ENCODE measurements at places on chromosomes 5 and 9.

GRCh38 chr5:153525536-153525935 is 35.1 kb downstream of the GRIA1 start:
- no peak for DNase-seq

GRCh38 chr5:65762234-65762633 is 40.2 kb downstream of the NLN start:
- no peak for DNase-seq

GRCh38 chr9:137757139-137757538 is 120.4 kb upstream of the CACNA1B start:
- DNase-seq, result no peak

GRCh38 chr5:144032375-144032774 is 138.1 kb downstream of the YIPF5 start:
- peak; percentile 15 for DNase-seq

DNA sequence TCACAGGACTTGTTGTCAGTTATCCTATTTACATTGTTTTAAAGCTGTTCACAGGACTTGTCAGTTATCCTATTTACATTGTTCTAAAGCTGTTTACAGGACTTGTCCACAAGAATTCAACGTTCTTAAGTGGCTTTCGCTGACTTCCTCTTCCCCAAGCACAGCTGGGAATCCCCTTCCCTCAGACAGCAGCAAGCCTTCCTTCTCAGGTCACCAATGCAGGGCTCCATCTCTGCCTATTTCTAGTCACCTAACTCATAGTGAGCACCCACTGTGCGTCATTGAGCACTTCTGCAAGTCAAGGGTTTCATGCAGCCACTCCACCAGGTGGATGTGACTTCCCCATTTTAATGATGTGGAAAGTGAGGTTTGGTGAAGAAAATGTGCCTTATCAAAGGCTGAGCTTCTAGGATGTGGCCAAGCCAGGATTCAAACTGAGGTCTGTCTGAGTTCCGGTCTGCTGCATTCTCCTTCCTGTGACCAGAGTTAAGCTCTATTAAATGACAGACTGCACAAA is 109.8 kb upstream of the ZNF462 start:
- no peak for DNase-seq

- no peak for DNase-seq
Observed at GRCh38 chr5:41176952-41177351, 36.4 kb downstream of the C6 start.

Measured in heart left ventricle (tissue), 16 donors.